Cortex of kidney (tissue), 1 donor: ENCODE measurements at places on chromosomes 1 and 21.

GRCh38 chr1:63669151-63669961 lies 76.1 kb downstream of the PGM1 start:
- DNase-seq: no peak

GRCh38 chr1:217721692-217722091 lies 90.5 kb downstream of the SPATA17 start:
- no peak for DNase-seq

DNA sequence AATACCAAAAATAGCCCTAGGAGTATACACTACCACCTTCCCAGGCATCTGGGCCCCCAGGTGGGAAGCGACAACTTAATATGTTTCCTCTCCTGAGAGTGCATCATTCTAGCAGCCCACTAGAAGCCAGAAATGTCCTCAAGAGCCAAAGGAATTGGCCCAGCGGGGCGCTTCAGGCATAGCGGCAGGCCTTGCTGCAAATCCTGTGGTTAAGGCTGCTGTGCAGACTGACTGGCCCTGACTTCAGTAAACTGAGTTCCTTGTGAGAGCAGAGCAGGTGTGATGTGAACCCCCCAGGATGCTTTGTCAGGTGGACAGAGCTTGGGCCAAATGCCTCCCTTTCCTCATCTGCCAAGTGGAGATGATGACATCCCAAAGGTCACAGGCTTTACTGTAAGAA lies 29.7 kb upstream of the LDLRAP1 start:
- no peak for DNase-seq

DNA sequence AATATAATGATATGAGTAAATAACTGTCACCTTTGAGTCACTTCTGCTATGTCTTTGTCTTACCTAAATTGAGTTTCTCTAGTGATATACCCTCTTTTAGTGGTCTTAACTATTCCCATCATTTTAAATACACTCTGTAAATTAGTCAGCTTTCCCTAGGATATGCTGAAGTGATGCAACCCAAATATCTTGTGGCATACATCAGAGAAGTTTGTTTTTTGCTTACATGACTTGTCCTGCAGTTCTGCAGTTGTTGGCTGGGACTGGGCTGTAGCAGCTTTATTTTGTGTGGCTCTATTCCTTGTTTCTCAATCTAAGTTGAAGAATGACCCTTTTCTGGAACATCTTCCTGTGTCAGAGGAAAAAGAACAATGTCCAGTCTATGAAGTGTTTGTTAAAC lies 76.4 kb downstream of the TTC3 start:
- no peak for DNase-seq

DNA sequence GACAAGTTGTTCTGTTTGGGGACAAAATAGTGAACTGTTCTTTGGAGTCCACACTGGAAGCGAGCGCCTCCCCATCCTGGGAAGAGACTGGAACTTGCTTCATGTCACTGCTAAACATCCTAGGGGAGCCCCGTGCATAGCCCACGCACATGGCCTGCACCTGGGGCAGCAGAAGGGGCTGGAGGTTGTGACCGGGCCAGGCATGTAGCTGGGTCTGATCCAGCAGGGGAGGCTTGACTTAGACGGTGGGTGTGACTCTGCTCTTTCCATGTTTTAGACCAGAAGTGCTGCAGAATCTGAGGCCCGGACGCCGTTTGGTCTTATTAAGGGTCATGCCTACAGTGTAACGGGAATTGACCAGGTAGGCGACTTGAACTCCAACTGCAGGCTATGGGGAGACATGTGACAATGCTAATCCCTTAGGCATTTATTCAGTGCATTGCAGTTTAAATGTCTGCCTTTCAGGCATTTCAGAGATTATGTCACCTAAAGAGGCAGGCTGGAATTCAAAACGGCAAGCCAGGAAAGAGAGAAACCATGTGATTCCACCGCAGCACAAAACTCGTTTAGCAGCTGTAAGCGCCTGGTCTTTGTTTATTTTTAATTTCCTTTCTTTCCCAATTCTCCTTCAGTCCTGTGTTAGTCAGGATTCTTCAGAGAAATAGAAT lies 21.8 kb downstream of the CAPN9 start:
- DNase-seq: no peak

GRCh38 chr1:162213281-162213912 lies 143.9 kb downstream of the NOS1AP start:
- no peak for DNase-seq

- no peak for DNase-seq
These were observed 820.9 kb upstream of the ADGRL4 start for GRCh38 chr1:79827446-79827845.

- DNase-seq: no peak
These were observed 1.5 kb downstream of the KNCN start for GRCh38 chr1:46549697-46550681.

DNA sequence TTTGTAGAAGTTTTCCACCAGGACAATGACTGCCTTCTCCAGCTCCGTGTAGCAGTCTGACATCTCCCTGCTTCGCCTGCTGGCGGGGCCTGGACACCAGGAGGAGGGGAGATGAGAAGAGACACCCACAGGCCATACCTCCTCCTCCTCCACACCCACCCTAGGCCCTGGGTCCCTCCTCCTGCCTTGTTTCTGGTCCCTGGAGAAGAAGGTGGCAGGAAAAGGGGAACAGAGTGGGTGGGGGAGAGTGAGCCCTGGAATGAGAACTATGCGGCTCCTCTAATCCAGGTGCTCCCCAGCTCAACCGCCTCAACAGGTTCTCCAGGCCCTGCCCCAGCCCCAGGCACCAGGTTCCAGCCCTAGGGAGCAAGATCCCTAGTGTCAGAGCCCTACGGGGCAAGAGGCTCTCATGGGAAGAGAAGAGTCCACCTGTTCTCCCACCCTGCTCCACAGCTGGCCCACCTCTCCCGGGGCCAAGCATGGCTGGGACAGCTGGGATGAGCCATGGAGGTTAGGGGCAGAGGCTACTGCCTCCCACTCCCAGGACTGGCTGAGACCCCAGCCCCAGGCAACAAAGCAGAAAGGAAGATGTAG lies 4.8 kb downstream of the S100A16 start:
- DNase-seq: no peak

- DNase-seq: no peak
These were observed 58.8 kb downstream of the WARS2 start for GRCh38 chr1:119081700-119082099.

GRCh38 chr21:37915941-37916309 lies 332 bp downstream of the KCNJ6 start:
- DNase-seq: no peak

- no peak for DNase-seq
These were observed 116.2 kb downstream of the CENPF start for GRCh38 chr1:214719207-214719606.

DNA sequence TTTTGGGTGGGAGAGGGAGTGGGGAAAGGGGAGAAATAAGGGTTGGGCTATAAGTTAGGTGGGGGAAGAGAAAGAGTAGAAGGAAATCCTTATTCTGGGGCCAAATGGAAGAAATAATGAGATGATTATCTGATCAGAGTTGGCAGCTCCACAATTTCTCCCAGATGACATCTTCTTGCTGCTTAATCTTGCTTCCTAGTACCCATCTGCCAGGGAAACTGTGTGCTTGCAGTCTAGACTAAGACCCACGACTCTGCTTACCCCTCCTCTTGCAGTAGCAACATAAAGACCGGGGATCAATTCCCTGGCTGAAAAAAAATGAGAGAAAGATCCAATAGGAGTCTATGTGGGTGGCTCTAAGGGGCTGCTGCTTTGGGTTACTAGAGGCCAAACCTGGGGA lies 95.6 kb downstream of the PAPPA2 start:
- no peak for DNase-seq

DNA sequence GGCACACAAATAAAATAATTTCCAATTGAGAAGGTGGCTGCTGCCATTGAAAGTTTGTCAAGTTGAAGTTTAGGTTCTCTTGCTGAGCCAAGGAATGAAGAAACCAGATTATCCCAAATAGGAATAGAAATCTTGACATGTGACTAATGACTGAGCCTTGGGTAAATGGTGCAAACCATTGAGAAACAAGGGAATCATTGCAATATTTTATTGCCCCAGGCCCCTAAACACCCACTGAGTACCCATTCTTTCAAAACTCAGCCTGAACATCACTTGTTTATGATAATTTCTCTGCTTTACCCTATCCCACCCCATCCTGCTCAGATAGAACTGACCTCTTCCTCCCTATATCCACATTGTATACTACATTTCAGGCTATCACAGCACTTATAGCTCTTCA lies 46.6 kb upstream of the VTCN1 start:
- no peak for DNase-seq

DNA sequence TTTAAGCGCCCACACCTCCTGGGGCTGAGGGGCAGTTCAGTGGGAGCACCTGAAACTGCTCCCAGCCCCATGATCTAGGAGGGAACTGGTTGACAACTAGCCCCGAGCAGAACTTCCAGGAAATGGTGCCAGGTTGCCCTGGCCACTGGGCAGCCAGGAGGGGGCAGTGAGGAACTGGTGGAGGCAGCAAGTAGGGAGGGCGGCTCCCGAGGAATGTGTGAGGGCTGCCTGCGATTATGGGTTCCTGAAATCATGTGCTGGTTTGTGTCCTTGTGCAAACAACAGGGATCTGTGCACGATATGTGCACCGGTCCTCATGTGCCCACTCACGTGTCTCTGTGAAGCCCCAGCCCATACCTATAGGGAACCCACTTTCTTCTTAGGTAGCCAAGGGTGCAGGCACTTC lies 9.9 kb downstream of the GPR3 start:
- DNase-seq: no peak

DNA sequence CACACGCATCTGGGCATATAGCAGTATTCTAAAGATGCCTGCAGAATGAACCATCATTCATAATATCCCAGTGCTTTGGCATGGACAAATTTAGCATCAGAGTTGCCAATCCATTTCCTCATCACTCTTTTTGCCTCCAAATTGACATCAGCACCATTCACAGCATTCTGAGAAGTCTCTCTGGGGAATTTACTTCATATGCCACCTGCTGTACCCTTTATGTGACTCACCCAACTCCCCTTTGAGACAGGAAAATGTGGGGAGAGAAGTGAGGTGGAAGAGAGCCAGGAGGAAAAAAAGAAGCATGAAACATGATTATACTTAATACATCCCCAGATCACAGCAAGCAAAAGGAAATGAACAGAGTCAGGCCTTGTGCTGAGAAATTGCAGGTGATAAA lies 37.4 kb downstream of the RAB3B start:
- DNase-seq: no peak

DNA sequence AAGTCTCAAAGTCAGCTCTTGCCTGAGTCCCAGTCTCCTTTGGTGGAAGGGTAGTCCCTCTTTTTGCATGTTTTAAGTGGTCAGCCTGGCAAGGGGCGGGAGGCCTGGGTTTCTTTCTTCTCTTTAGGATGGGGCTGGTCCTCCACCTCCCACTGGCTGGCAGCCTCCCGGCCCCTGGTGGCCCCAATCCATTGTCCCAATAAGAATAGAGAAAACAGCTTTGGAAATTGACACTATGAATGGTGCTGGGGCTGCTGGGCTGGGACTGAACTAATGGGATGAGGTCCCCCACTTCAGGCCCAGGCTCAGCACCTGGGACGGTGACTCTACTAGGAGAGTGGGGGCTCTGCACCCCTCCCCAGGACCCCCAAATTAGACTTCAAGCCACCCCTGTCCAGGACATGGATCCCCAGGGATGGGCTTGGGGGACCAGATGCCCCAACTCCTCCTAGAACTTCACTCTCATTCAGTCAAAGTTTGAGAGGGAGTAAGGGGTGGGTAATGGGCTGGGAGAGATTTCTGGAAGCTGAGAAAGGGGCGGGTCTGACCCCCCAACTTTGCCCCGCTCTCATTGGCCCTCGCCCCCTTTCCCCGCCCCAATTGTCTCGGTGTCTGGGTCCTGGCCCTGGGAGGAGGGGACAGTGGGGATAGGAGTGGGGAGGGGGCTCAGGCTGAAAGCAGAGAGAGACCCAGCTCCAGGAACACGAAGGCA lies 18.2 kb downstream of the SLC27A3 start:
- no peak for DNase-seq

DNA sequence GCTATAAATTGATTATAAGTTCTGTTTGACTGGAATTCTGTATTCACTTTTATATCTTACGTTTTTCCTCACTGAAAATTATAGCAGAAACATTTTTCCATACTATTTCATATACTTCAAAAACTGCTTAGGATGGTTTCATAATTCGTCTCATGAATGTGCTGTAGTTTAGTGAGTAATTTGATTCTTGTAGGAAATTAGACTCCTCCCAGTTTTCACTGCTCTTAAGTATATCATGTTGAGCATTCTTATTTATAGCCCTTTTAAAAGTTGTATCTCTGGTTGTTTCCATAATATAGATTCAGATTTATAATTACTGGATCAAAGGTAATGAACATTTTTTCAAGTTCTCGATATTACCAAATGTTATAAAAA lies 250.6 kb downstream of the FMN2 start:
- no peak for DNase-seq

DNA sequence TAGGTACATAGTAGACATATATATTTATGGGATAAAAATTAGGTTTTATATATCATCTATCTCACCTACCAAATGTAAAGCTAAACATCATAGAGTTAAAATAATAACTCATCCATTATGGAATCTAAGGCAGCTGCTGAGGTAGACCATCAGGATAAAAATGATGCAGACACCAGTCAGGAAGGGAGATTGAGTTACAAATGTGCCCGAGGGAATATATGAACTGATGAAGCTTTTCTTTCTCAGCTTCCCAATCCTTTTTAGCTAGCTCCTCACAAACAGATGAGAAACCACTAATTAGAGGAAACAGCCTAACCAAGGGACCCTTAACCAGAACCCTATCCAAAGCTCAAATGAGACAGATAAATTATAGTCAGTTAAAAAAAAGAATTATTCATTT lies 20.9 kb downstream of the TTLL7 start:
- no peak for DNase-seq

- DNase-seq: no peak
These were observed 27.1 kb upstream of the SNX27 start for GRCh38 chr1:151584780-151585179.

DNA sequence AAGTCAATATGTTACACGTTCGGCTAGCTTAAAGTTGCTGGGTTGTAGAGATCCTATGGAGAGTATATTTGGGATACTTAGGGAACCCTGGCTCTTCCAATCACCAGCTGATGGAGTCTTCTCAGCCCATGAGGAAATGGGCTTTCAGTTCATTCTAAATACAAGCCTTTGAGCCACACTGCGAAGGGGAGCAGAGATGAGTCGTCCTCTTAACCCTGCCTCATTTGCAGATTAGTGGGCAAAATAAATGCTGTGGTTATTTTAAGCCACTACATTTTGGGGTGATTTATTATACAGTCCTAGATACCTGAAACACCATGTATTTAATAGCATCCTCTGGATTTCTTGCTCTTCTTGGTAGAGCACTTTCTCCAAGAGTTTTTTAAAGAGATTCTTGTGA lies 19.0 kb upstream of the VCAM1 start:
- DNase-seq: no peak

GRCh38 chr21:39537571-39537970 lies 75.2 kb upstream of the B3GALT5 start:
- DNase-seq: no peak

- no peak for DNase-seq
These were observed 84.9 kb downstream of the GREM2 start for GRCh38 chr1:240527086-240527485.

- no peak for DNase-seq
These were observed 345 bp upstream of the ALDH9A1 start for GRCh38 chr1:165698761-165699052.

GRCh38 chr1:63230722-63231121 lies 91.6 kb upstream of the FOXD3 start:
- no peak for DNase-seq
